GM12878 (cell line): ENCODE measurements at places on chromosomes 2 and 18.
A peak's percentile ranks its signal among the peaks of the same experiment; 100 is the strongest.

DNA sequence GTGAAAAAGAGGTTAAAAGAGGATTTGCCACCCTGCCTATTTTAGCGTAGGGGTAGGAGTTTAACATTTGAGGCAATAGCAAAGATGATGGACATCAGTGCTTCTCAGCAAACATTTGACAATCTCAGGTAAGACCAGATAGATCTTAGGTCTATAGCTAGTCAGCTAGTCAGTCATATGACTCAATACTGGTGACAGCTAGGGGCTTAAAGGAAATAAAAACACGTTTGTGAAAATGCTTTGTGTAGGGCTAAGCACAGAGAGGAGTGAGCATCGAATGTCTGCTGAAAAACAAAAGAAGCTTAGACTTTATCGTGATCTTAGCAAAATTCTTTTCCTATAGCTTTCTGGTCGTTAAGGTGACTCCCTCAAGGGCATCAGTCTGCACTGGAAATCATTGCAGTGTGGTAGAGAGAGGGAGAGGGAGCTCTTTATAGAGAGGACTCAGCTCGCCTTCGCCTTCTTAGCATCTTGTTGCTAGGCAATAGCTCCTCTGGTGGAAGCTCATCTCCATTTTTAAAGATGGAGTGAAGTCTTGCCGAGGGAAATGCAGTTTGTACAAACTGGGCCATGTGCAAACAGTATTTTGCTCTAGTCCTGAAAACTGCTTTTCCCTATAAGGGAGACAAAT, 62.8 kb upstream of the SLC38A11 start:
- no peak for DNase-seq

DNA sequence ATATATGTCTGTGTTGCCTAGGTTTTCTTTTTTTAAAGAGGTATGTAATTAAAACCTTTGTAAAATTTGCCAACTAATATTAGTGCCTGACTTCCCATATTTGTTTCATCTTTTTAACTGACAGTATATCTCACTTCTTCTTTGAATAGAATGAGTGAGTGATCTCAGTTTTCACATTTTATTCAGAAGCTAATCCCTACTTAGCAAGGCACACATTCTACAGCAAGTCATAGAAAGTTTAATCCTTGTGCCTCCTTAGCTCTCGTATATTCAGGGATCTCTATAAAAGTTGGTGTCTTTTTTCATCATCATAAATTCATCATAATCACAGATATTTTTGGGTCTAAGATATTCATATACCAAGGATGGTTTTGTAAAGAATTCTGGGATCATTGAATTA, 66.6 kb downstream of the RIF1 start:
- DNase-seq: no peak

- DNase-seq: no peak
Observed at GRCh38 chr18:9403795-9404564, 69.4 kb downstream of the TWSG1 start.

- no peak for DNase-seq
Observed at GRCh38 chr2:37610638-37611289, 60.7 kb downstream of the CDC42EP3 start.

GRCh38 chr2:238642973-238643372, 204.9 kb upstream of the TWIST2 start:
- no peak for DNase-seq

- no peak for DNase-seq
Observed at GRCh38 chr2:134301928-134302260, 48.0 kb downstream of the MGAT5 start.

DNA sequence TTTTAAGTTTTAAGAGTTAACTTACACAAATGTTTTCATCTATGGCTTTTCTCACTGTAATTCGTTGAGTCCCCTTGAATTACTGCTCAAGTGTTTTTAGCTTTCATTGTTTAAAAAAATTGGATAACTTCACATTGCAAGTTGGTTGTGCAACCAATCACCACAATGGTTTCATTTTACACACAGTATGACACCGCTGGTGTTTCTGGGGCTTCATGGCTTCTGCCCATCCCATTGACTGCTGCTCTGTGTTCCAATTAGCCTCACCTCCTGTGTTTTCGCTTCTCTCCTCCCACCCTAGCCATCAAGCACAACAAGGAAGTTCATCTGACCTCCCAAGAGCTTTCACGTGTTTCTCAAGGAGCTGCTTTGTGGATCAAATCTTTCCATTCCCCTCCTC, 199.1 kb upstream of the CHAC2 start:
- no peak for DNase-seq

- no peak for DNase-seq
Observed at GRCh38 chr2:217964275-217965161, 38.3 kb downstream of the TNS1 start.

- no peak for DNase-seq
Observed at GRCh38 chr2:143545949-143546255, 416.7 kb downstream of the ARHGAP15 start.

DNA sequence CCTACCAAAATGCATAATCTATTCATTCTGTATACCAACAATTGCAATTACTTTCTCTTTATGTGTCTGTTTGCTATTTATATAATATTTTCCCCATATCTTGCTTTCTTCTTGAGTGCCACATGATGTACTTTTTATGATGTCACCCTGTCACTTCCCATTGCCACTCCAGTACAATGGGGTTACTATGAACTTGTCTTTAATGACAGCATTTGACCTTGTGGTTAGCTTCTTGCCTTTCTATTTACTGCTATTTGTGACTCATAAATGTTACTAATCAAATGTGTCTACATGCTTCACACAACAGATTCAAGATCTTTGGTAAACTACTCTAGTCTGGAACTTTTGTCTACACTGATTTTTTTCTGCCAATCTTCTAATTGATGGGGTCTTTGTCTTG, 486.3 kb downstream of the NR4A2 start:
- no peak for DNase-seq

DNA sequence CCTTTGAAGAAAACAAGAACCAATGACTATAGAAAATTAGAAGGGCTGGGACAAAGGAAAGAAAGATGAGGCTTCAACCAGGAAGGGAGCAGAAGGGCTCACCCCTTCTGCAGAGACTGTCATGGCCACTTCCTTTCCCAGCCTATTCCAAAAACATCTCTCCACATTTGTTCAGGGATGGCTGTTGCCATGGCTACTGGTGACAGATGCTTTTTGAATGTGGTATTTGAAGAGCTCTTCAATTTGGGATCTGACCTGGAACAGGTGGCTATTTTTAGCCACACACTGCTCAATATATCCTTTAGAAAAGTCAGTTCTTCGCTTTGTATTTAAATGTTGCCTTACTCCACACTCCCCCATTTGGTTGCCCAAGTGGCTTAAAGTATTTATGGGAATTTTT, 64.1 kb upstream of the LCLAT1 start:
- no peak for DNase-seq

DNA sequence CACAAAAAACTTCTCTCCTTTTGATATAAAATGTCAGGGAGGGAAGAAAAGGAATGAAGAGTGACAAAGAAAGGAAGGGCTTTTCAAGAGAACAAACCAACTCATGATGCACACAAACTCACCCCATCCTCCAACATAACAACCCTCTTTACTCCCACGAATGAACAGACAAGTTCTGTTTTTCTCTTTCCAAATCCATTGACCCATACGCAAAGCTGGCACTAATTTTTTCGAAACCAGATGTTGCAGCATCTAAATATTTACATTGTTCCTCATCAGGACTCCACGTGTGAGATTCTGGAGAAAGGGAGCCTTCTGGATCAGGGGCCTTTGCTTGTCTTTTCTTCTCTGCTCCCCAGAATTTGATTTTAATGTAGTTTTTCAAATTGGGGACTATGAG, 143.3 kb upstream of the BCL2L11 start:
- DNase-seq: no peak

DNA sequence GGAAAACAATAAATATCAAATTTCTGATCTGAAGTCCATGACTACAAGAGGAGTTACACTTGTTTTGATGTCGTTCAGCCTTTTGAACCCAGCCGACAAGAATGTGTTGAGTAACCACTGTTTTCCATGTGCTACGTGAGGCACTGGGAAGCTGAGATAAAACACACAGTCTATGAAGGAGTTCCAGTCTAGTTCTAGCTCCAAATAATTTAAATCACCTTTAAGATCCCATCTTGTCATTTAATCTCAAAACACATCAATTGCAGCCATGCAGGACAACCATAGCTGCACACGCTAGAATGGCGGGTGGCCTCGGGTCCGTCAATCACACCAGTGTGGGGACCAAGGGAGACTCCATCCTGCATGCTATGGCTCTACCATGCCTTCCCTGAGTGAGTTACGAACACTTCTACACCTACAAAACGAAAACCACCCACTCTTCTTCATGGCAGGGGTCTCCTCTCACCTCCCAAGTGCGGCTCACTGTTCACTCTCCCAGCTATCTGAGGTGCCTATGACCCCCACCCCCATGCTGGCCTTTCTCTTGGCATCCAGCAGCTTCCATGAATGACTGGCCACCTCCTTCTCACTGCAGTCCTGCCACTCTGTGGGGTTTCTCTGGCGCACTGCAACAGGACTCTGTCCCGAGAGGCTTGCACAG, 3.8 kb downstream of the FHL2 start:
- DNase-seq: no peak

- no peak for DNase-seq
Observed at GRCh38 chr2:232567721-232568120, 17.2 kb downstream of the EIF4E2 start.

DNA sequence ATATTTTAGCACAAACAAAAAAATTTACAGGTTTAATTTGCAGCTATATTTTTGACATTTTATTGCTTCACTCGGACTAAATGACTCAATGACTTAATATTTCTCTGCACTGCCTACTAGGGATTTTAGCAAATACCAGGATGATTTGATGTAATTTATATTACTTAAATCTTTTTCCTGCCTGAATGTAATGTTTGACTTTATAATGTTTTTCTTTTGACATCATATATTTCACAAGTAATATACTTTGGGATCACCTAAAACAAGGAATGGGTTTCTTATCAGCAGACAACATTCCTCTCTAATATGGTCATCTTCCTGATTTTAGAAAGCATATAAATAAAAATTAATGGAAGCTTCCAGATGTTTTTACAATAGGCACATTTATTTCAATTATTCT, 253.2 kb upstream of the EPC2 start:
- DNase-seq: no peak

DNA sequence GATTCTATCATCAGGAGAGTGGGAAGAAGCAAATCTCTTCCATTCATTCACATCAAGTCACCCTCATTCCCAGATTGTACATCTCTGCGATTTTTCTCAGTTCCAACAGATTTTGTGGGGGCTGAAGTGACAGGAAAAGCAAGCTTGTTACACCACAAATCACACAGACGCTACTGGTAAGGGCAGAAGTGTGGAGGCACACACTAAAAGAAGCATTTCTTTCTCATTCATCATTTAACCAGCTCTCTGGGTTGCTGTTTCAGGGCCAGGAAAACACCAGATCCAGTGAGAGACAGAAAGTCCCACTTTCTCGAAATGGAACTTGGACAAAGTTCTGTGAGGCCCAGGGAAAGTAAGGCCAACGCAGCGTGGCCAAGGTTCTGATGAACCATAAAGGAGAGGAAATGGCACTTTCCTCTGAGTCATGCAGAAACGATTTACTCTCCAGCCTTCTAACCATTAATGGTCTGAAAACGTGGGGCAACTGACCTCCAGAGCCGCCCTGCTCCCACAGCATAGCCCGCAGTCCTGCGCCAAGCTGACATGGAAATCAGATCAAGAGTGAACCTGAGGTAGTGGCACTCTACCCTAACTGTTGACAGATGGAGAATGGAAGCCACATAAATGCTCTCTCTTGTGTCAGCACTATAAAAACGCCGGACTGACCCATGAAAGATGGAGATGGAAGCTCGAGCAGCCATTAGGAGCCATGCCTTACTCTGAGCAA, 191.0 kb downstream of the C1D start:
- no peak for DNase-seq

DNA sequence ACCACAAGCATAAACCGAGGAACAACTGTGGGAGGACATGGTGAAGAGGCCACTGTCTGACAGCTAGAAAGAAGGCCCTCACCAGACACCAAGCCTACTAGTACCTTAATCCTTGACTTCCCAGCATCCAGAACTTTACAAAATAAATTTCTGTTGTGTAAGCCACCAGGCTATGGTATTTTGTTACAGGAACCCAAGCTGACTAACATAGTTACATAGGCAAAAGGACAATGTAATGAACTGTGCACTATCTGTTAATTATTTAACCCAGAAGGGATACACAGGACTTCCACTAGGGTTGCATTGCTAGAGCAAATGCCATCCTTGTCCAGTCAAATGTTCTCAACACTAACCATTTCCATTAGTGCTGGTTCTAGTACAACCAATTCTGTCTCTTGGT, 47.7 kb upstream of the DOK6 start:
- DNase-seq: no peak

DNA sequence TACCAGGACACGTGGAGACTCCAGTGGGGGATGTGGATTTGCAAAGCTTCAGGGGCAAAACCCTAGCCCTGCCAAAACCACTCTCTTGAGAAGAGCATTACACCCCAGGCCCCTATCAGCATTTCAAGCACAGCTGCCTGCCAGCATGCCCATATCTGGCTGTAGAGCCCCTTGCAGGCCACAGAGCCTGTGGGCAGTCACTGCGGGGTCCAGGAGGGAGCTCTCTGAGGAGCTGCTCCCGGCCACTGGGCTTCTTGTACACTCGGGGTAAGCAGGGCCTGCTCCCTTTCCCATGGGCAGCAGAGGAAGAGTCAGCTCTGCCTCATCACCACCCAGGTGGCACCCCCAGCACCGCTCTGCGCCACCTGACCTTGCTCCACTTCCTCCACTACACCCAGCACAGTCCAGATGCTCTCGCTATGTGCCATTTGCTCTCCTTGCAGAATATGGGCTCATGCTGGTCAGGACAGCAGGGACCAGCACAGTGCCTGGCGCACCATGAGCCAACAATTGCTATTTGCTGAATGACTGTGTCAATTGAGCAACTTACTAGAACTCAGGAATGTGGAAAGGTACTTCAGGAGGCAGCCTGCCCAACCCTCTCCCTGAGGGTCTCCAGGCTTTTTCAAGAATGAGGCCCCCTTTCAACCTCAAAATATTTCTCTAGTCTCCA, 7.4 kb downstream of the CHST10 start:
- no peak for DNase-seq

DNA sequence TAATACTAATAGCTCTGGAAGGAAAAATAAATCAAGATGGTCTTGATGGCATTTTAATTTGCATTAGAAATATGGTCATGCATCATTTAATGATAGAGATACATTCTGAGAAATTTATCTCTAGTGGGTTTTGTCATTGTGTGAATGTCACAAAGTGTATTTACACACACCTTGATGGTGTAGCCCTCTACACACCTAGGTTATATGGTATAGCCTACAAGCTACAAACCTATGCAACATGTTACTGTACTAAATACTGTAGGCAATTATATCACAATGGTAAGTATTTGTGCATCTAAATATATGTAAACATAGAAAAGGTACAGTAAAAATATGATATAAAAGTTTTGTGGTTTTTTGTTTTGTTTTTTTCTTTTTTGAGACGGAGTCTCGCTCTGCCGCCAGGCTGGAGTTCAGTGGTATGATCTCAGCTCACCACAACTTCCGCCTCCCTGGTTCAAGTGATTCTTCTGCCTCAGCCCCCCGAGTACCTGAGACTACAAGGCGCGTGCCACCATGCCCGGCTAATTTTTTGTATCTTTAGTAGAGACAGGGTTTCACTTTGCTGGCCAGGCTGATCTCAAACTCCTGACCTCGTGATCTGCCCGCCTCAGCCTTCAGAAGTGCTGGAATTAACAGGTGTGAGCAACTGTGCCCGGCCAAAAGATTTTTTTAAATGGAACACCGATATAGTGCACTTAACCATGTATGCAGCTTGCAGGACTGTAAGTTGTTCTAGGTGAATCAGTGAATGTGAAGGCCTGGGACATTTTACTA, 83.7 kb upstream of the UBXN4 start:
- DNase-seq: peak; percentile 38

- no peak for DNase-seq
Observed at GRCh38 chr2:212173331-212173730, 365.3 kb downstream of the ERBB4 start.
